Esophagus squamous epithelium (tissue), 5 donors: ENCODE measurements at places on chromosomes 1 and 21.

DNA sequence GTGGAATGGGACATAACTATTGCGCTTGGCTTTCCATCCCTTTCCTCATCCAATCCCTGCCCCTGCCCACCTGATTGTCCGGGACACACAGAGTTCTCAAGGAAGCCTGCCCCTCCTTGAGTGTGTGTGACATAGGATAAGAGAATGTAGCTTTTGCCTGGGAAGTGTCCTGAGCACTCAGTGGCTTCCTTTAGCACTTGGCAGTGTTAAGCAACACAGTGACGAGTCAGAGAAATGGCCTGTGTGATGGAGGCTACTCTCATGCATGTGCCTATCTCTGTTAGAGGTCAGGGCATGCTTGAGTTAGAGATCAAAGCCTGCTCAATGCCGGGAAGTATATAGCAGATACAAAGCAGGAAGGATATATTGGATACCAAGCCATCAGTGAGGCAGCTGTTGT lies 289.5 kb downstream of the SIPA1L2 start:
- DNase-seq: no peak

DNA sequence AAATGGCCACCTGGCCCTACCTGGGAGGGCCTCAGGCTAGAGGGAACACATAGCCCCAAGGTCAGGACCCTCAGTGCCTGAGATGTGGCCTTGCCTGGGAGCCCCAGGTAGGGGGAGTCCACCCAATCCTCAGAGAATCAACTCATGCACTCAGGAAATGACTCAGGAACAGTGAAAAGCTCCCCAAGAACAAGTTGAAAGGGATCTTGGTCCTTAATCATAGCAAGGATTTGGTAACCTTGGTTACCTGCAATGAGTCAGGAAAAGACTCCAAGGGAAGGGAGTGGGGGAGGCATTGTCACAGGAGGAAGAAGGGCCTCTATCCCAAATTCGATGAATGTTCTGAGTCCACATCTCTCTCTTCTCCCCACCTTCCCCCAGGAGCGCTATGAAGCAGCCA lies 17.0 kb downstream of the MAP7D1 start:
- DNase-seq: no peak

DNA sequence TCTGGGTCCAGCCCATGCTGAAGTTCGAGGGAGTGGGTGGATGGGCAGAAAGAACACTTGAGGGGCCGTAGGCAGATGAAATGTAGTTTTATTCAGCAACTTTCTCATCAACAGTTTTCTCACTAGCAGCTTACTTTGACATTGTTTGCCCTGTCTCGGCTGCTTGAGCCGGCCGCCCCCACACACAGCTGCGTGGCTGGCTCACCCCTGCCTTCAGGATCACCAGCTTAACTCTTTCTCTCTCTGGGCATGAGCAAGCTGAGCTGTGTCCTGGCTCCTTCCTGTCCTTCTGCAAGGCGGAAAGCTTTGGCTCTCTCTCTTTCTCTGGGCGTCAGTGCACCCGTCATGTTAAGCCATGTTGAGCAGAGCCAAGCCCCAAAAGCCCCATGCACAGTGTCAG lies 104.4 kb upstream of the GNG12 start:
- DNase-seq: no peak

GRCh38 chr21:35478161-35479064 lies 429.3 kb upstream of the RUNX1 start:
- no peak for DNase-seq

- DNase-seq: no peak
Observed at GRCh38 chr1:34790985-34791384, 1.8 kb upstream of the GJA4 start.

- DNase-seq: no peak
Observed at GRCh38 chr21:23127973-23128372, 2129.8 kb downstream of the NCAM2 start.

DNA sequence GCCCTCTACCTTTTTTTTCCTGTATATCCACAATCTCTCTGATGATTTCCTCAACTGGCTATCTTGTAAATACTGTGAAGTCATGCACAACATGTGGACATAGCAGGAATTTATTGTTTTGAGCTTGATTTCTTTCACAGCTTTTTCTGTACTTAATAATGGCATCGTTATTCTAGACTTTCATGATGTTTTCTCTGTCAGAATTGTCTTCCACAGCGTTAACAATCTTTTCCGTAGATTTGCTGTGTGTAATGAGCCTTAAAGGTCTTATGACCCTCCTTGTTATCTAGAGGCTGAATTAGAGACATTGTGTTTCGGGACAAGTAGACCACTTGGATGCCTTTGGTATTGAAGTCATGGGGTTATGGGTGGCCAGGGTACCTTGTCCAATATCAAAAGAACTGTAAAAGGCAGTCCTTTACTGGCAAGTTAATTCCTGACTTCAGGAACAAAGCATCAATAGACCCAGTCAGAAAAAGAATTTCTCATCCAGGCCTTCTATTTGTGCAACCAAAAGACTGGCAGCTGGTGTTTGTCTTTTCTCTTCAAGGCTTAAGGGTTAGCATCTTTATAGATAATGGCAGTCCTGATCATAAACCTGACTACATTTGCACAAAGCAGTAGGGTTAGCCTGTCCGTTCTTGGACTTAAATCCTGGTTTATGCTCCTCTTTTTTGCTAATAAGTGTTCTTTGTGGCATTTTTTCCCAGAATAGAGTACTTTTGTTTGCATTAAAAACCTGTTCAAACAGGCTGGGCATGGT lies 30.1 kb upstream of the CHAF1B start:
- DNase-seq: no peak

DNA sequence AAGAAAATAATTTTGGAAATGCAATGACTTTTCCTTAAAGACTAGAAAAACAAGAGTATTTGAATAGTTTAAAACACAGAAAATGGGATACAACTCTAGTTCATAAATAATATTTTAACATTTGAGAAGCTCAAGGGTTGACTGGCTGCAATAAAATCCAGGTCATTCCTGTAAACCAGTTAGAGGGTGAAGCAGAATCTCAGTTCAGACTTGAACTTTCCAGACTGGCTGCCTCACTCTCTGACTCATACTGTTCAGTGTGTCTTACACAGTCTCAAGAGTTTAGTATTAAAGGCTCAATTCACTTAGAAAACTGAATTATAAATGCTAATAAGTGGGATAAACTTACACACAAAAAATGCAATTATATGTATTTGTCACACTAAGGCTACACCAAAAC lies 89.9 kb downstream of the RAVER2 start:
- DNase-seq: no peak

GRCh38 chr1:57966751-57967406 lies 543.0 kb upstream of the DAB1 start:
- DNase-seq: no peak

- DNase-seq: no peak
Observed at GRCh38 chr1:17561247-17561548, 21.7 kb downstream of the ARHGEF10L start.

GRCh38 chr1:214808845-214809460 lies 206.0 kb downstream of the CENPF start:
- no peak for DNase-seq

DNA sequence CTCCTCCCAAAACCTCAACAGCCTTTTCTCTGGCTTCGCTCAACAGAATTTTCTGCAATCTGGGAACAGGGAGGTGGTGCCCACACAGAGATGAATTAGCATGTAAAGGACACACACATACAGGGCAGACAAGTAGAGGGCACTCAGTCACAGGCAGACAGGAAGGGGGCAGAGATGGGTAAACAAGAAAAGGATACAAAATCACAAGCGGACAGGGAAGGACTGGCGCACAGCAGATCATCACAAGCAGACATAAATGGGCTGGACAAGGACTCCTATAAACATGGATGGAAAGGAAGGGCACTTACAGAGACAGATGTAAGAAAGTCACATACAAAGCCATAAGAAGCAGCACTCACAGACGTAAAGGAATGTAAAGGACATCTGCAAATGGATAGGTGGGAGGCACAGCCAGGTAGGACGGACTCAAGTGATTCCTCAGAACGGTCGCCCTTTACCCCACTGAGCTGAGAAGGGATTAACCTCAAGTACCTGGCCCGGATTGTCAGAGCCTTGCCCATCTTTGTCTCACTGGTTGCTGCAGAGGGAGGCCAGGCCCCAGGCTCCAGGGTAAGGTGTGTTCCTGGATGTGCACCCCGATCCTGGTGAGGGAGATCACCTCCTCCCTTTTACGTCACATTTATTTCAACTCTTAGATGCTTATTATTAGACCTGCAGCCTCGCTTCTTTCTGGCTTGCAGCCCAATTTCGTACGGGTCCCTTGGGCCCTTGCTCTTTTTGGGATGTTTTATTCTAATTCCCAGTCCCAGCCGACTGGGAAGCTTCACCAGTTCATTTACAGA lies 836 bp upstream of the PRCC start:
- DNase-seq: no peak

DNA sequence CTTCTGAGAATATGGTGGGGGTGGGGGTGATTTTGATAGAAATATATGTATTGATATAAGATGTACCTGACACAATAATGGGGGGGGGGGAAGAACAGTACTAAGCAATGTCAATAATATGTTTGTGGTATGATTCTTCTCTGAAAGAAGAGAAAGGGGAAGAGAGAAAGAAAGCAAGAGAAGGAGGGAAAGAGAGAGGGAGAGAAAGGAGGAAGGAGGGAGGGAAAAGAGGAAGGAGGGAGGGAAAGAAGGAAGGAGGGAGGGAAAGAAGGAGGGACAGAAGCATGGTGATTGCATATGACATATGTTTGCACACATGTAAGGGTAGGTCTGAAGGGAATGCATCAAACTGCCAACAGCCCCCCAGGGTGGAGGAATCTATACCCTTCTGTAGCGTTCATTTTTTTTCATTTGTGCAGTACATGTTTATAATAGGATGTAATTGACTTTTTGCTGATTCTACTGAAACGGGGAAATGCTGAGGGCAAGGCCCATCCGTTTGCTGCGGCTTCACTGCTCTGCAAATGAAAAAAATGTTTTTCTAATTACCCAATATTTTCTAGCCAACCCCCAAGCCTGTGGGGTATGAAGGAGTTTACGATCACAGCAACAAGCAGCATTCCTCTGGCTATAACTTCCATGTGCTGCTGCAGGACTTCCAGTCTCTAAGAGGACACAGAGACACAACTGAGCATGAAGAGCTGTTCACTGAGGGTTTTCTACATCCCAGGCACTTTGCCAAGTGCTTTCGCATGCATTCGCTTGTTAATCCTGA lies 119.3 kb upstream of the ZC3H12A start:
- no peak for DNase-seq

DNA sequence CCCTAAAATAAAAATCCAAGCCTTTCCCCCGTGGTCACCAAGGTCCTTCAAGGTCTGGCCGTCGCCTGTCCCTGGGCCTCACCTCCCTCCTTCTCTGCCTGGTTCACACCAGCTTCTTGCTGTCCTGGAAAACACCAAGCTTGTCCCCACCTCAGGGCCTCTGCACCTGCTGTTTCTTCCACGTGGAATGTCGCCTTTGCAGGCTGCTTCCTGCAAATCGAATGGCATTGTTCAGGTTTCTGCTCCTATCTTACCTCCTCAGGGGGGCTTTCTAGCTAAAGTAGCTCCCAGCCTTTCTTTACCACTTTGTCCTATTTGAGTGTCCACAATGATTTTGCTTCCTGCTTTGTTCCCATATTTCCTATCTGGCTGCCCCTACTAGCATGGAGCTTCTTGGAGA lies 3.3 kb upstream of the CASZ1 start:
- no peak for DNase-seq

GRCh38 chr1:55039342-55040082 lies at the start of gene PCSK9:
TSS of gene PCSK9 (plus strand) at chr1:55039548. CDS start at chr1:55039838, 290 bp downstream.
- DNase-seq: no peak

DNA sequence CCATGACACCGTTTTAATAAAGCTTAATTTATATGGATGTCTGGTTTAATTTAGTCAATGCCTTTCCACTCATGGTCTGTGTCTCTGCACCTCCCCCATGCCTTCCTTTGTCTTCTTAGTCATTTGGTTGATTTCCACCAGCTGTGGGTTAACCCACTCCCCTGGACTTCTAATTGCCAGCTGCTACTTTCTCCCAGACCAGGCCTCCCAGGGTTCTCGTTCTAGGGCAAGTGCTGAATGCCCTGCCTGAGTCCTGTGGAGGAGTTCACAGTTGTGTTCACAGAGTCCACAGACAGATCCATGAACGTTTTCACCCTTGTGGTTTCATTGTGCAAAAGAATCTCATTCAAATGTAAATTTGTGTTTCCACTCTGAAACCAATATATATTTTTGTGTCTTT lies 243.4 kb downstream of the NUF2 start:
- DNase-seq: no peak

DNA sequence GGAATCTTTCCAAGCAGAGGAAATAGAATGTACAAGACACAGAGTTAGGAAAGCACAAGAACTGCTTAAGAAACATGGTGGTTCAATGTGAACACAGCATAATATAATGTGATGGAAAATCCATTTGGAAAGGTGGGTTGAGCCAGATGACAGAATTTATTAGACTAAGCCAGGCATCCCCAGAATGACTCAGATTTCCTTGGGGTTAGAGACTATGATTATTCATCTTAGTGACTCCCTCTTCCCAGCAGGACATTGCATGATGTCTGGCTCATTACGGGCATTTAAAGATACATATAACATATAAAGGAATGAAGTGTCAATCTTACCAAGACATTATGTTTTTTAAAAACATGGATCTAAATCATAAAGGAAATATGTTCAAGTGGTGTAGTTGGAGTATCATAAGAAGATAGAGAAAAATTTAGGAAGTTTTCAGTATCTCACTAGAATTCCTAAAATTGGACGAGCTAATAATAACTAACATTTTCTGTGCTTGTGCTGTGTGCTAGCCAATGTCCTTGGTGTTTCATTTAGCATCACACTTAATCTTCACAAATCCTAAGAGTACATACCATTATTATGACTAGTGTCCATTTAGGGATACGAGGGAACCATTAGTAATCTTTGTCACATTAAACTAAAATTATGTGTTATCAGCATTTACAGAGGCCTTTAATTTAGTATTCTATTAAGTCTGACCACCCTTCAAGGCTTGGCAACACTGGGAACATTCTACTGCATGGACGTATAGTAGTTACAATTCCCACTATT lies 41.0 kb upstream of the ST6GALNAC5 start:
- DNase-seq: no peak

DNA sequence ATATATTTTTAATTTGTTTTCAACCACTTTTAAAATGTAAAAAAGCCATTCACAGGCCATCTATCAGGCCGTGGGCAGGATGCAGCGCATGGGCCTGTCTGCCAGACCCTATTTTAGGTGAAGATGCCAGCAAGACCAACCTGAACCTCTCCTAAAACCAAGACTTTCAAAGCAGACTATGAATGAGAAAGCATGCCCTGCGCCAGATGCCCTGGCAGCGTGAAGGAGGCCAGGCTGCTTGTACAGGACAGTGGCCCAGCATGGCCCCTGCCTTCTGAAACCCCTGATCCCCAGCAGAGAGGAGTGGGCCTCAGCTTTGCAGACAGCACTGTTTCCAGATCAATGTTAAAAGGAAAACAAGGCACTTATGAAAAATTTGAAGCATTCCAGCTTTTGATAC lies 31.6 kb downstream of the WDR4 start:
- DNase-seq: no peak

DNA sequence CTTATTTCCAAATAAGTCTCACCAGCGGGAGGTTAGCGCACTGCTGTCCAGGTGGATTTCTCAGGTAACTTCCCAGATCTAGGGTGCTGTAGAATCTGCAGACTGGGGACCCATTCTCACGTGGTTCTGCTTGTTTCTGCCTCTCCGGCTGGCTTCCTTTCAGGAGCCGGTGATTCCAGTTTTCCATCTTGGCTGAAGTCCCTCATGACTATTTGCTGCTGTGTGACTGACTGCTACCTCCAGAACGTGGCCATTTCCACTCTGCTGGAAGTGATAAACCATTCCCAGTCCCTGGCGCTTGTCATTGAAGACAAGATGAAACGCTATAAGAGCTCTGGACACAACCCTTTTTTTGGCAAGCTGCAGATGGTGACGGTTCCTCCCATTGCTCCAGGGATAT lies 76.0 kb downstream of the DOP1B start:
- no peak for DNase-seq

GRCh38 chr1:187067160-187067559 lies 238.4 kb downstream of the PLA2G4A start:
- no peak for DNase-seq
